ENCODE measurements at places on chromosomes 1 and 21.

GRCh38 chr1:16217061-16217785 lies 4.8 kb upstream of the ARHGEF19 start:
- peak; percentile 96 for DNase-seq

DNA sequence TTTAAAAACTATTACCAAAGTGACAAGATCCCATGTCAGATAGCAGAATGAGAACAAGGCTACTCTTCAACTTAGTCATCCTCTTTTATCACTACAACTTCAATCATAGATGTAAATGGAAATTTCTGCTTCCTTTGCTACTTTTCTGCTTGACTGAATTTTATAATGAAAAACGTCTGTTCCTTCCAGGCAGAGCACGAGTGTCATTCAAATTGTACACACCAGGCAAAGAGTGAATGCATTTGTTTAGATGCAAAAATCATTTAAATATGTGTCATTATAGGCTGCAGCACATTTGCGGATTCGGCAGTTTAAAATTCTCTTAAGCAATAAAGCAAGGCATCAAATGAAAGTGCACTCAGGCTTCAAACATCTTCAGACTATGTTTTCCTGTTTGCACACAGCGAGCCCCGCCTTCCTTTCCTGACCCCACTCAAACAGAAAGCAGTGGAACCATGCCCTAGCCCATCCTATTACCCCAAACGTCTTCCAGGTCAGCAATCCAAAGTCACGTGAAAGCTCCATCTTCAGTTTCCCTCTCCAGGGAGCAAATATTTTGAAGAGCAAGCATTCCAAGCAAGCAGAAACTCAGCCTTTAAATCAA lies 99.6 kb downstream of the APP start:
- DNase-seq: peak; percentile 38

DNA sequence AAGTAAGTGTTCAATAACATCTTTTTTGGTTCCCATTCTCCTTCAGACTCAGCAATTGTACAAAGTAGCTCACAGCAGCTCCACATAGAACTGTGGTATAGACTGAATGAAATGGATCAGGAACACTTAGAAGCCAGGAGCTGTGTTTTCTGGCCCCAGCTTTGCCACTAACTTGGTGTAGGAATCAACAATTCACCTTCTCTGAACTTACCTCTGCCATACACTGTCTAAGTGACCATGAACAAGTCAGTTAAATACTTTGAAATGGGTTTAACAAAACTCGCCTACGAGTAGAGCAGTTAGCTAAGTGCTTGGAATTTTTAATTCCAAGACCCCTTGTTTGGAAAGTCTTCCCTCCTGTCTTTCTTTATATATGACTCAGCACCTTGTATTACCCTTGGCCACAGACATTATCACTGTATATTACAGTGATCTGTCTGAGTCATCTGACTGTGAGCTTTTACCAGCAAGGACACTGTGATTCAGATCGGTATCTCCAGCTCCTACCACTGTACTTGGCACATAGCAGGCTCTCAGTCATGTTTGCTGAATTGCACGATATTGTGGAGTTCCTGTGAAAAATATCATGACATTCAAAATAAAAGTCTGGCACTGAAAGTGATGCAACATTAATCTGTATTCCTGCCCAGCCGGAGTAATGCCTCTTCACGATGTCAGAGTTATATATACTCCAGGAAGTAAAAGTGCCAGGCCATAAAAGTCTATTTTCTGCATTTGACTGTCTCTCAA lies 101.7 kb upstream of the BEND5 start:
- no peak for DNase-seq

DNA sequence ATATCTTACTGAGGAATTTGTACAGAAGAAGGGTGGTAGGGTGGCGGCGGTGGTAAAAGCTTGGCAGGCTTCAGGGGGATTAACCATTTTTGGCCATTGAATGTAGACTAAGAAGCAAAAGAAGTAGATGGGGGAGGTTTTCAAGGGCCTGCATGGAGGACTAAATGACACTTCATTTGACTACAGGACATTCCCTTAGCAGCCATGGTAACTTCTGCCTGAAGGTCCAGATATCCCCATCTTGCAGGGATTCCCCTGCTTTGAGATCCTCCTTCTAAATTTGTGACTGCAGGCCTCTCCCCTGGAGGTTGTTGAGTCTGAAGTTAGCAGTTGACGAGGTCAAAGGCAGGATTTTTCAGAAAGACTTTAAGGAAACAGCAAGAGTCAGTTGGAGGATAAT lies 4.8 kb downstream of the VASH2 start:
- DNase-seq: no peak

GRCh38 chr1:71252900-71253299 lies 172.1 kb upstream of the ZRANB2 start:
- no peak for DNase-seq

DNA sequence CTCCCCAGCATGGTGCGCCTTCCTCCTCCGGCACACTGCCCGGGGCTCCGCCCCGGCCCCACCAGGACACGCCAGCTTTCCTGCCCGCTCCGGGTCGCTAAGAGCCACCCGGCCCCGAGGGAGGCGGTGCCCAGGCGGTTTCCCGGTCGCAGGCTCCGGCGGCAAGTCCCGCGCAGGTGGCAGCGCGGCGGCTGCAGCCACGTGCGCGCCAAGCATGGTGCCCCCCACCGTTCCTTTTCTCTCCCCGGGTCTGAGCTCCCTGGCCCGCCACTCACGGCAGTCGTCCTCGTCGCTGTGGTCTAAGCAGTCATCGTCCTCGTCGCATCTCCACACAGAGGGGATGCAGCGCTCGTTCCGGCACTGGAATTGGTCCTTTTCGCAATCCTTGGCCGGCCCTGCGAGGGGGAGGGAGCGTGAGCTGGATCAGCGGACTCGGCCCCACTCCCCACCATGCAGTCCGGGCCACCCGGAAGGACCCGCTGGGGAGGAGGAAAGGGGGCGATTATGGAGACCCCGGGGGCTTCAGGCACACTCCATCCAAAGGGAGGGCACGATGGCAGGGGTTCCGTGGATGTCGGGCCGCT lies 1.2 kb downstream of the LRP8 start:
- no peak for DNase-seq
